Activated T-cell treated with anti-CD3 and anti-CD28 coated beads, Interleukin-2, amount 50 U/mL, for 4 hours (primary cell): ENCODE measurements at places on chromosomes 7 and 10.

- DNase-seq: no peak
These were observed 40.2 kb downstream of the COL26A1 start for GRCh38 chr7:101402835-101403234.

- no peak for DNase-seq
These were observed 63.7 kb upstream of the ARID5B start for GRCh38 chr10:61837755-61838171.

GRCh38 chr7:42107484-42108240, 129.3 kb downstream of the GLI3 start:
- no peak for DNase-seq

DNA sequence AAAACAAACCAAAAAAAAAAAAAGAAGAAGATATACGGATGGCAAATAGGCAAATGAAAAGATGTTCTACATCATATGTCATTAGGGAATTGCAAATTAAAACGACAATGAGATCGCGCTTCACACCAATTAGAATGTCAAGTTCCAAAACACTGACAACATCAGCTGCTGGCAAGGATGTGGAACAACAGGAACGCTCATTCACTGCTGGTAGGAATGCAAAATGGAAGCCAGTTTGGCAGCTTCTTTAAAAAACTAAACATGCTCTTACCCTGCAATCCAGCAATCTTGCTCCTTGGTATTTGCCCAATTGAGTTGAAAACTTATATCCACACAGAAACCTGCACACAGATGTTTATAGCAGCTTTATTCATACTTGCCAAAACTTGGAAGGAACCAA, 34.8 kb downstream of the CALML5 start:
- DNase-seq: no peak

GRCh38 chr10:88920198-88920597, 32.4 kb downstream of the ACTA2 start:
- no peak for DNase-seq

- DNase-seq: no peak
These were observed 36.5 kb downstream of the PDSS1 start for GRCh38 chr10:26733750-26734568.

DNA sequence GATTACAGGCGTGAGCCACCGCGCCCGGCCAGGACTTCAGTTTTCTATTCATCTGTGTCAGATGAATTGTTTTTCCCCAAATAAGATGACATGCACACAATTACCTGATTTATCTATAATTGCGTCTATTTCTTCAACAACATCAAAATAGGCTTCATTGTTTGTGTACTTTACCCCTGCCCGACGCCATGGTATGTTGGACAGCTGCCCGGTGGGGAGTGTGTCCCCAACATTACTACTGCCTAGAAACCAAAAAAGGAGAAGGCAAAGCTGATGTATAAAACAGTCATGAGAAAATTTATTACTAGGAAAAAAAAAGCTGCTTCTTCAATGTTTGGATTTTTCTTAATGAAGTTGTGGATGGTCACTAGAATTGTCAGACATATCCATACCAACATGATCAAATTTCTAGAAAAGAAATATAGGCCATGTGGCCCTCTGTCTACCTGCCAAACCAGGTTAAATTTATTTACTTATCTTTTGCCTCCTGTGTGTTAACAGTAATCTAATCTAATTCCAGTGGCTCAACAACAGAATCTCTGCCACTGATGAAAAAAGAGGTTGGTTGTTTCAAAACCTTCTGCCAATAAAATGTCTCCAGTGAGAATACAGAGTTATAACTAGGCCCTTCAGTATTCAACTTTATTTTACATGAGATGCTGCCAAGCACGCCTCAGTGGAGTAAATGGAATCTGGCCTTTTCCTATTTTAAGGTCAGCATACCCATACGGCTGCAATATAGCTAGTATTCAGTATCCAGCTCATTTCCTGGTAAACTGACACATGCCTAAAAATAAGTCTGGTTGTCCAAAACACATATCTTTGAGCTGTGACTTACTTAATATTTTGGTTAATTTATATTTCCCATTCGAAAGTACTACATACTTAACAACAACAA, 16.5 kb downstream of the AP3M1 start:
- DNase-seq: no peak

GRCh38 chr10:83073472-83073871, 1065.8 kb upstream of the GHITM start:
- no peak for DNase-seq

- DNase-seq: no peak
These were observed 266.6 kb upstream of the PITRM1 start for GRCh38 chr10:3439183-3439582.

DNA sequence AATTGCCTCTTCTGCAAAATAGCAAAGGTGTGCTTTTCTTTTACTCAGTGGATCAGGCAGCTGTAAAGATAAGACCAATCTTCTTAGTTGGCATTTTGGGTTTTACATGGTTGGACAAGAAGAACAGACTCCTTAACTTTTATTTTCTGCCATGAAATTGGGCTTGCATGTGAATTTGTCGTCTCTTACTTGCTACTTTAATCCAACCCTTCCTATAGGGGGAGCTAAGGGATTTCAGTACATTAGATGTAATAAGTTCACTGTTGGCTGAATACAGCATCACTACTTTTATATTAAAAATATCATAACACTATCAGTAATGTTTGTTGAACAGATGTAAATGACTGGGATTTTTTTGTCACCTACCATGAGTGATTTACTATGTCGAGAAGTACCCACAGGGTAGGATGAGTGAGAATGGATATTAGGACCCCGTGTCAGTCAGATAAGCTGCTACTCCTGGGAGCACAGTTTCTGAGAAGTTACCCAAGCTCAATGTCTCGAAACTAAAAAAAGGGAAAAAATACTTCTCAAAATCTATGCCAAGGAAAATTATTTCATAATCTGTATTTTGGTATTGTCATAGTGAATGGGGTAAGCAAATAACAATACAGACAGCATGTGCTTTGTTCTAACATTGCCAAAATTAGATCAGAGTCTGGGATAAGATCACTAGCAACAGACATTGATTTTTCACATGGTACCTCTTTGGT, 127.4 kb upstream of the AGR3 start:
- no peak for DNase-seq

DNA sequence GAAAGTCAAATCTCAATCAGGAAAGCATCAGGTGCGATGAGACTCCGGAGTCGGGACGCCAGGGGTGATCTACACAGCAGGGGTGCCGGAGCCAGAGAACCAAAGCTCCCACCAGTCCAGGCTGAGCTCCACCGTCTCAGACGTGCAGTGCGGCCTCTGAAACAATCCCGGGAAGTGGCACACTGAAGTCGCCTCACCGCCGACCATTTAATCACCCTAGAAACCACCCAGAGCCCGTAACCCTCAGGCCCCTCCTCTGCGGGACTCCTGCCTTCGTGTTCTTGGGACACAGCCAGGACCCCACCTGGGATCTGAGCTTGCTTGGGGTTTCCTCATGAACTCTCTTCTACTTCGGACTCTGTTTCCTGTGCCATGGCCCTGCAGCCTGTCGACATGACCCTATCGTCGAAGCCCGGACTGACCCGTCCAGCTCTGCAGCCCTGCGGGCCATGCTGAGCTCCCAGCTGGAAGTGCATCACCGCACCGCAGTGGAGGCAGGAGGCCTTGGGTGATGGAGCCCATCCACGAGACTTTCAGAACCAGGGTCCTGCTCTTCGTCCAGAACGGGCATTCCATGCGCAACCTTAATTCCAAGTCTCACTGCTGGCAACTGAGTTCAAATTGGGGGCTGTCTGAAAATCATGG, 266.4 kb downstream of the PTPRN2 start:
- no peak for DNase-seq

GRCh38 chr10:70932392-70933196, 44.2 kb upstream of the PCBD1 start:
- no peak for DNase-seq

GRCh38 chr7:136526408-136527105, 341.9 kb upstream of the CHRM2 start:
- no peak for DNase-seq

DNA sequence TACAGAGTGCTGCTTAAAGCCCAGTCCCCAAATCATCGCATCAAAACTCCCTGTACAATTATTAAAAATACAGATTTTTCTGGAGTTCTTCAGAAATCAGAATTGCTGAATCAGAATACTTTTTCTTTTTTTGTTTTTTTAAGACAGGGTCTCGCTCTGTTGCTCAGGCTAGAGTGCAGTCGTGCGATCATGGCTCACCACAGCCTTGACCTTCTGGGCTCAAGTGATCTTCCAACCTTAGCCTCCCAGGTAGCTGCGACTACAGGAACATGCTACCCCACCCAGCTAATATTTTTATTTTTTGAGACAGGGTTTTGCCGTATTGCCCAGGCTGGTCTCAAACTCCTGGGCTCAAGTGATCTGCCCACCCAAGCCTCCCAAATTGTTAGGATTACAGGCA, 3.9 kb downstream of the BBIP1 start:
- no peak for DNase-seq

GRCh38 chr7:50347693-50348092, 43.2 kb downstream of the IKZF1 start:
- DNase-seq: no peak

DNA sequence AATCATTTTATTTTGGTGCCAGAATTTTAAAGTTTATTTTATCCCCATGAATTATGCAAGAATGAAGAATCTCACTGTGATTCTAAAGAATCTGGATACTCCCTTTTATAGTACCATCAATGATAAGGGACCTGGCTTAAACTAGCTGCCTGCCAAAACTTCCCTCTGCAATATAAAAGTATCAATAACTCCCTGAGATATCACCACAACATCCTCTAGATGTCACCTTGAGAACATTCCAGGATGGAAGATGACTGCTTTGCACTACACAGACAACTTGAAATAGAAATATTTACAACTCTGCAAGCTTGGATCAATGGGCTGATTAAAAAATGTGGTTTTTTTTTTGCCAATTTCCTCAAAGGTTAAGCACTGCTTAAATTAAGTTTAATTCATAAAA, 142.1 kb downstream of the SLC25A13 start:
- no peak for DNase-seq

GRCh38 chr10:18777258-18777657, 118.0 kb downstream of the ARL5B start:
- no peak for DNase-seq

GRCh38 chr7:37817996-37818720, 30.2 kb upstream of the NME8 start:
- DNase-seq: no peak

GRCh38 chr10:21493784-21494183, 31.7 kb downstream of the SKIDA1 start:
- DNase-seq: no peak

DNA sequence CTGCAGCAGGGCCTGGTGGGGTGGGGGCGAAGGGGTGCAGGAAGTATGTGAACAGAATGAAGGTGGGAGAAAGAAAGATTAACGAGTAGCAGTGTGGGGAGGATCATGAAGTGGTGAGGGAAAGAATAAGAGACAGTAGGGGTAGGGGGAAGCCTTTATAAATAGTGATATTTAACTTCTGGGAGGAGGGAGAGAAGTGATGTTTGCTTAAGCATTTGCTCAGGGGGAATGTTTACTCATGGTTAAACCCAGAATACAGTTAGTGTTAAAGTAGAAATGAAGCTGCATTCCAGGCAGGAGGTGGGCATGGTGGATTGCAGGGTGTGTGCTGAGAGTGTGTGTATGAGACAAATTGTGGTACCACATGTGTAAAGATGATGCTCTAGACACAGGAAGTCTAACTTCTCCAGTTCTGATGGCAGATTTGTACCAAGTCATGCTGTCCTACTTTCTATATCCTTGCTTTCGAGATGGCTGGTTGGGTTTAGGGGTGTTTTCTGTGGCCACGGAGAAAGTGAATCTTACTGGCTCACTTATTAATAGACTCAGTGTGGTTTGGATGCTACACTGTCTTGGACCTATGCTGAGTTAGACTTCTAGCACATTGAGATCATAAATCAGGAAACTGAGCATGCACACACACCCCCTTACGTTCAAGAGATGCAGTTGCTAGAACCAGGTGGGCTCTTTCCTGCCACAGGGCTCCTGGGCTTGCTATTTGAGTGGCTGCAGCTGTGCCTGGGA, 10.6 kb upstream of the DNMBP start:
- no peak for DNase-seq

GRCh38 chr10:103280506-103280905, 3.6 kb downstream of the INA start:
- no peak for DNase-seq

DNA sequence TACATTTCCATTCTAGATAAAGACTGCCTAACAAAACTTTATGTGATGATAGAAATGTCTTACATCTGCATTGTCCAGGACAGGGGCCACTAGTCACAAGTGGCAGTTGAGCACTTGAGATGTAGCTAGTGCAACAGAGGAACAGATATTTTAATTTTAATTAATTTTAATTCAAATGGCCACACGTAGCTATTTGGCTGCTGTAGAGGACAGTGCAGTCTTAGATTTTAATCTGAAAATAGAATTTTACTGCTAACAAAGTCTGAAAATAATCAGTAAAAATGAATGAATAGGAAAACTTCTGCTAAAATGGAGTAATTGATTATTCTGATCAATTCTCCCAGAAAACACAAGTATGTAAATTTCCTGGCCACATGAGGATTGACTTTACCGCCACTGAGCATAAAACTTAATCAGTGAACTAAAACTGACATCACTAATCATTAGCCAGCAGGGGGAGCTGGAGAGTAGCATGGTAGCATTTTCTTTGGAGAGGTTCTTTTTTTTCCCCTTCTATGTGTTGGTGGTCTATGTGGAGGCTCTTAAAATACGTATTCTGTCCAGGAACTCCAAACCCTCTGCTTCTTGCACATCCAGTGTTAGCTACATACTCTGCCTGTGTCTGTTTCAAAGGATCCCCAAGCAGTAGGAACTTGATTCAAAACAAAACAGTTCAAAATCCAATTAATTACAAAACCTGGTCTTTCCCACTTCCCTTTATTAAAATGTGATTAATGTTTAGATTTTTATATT, 52.1 kb downstream of the TSPAN12 start:
- peak; percentile 35 for DNase-seq

- DNase-seq: peak; percentile 65
These were observed at the start of gene SLC35G1 for GRCh38 chr10:93893646-93894515. SLC35G1 (plus strand) TSS chr10:93893978; CDS start chr10:93894034, 56 bp downstream.

DNA sequence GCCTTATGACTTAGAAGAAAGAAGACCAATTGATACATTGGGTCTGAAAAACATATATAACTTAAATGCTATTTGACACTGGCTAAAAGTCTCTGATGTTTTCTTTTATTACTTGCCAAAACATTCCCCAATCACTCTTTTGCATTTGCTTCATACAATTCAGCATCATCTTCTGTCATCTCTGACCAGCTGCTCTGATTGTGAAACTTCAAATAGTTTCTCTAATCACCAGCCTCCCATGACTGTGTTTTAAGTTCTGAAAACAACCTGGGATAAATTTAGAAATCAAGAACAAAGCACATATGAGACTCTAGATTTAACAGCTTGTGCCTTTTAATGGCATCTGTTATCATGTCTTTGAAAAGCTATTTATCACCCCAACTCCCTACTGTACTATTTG, 208.4 kb upstream of the KCND2 start:
- no peak for DNase-seq

DNA sequence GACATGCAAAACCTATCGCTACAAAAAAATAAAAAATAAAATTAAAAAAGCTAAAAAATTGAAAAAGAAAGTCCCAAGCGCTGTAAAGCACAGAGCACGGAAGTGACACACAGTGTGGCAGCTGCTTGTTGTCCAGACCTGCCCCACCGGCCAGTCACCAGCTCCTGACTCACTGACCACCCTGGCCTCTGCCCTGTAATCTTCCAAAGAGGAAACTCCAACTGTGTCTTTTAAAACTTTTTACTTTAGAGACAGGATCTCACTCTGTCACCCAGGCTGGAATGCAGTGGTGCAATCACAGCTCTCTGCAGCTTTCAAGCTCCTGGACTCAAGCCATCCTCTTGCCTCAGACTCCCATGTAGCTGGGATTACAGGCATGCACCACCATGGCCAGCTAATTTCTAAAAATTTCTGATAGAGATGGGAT, 23.6 kb downstream of the GNA12 start:
- DNase-seq: no peak

GRCh38 chr7:130277763-130278643, 11.3 kb downstream of the CPA2 start:
- no peak for DNase-seq
